ENCODE measurements at places on chromosomes 5 and 9.

GRCh38 chr5:61790678-61791077 is 458.6 kb downstream of the ZSWIM6 start:
- no peak for DNase-seq

GRCh38 chr5:176339304-176339703 is 22.3 kb downstream of the KIAA1191 start:
- DNase-seq, result no peak

DNA sequence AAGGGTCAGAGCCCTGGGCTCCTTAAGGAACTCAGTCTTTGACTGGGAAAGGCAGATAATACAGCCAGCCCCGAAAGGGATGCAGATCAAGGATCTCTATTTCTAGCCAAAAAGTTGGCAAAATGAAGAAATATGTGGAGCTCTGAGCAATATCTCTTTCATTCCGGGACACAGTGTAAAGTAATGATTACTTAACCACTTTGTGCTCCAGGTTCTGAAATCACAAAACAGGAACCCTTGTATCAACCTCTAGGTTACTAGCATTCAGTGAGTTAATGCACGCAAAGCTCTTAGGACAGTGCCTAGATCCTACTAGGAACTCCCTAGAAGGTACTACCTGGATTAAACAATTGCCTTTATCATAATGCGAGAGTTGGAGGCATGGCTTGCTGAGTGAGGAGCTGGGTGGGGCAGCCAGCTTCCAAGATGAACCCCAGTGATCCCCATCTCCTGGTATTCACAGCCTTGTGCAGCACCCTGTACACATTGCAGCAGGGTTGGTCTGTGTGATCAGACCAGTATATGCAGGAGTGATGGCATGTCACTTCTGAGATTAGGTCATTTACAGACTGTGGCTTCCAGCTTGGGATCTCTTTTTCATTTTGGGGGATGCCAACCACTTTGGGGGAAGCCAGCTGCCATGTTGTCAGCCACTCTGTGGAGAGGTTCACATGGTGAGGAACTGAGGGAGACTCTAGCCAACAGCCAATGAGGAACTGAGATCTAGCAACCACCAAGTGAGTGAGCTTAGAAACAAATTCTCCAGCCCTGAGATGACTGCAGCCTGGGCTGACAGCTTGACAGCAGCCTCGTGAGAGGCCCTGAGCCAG is 103.1 kb upstream of the SLC44A1 start:
- DNase-seq, result no peak

GRCh38 chr5:156253130-156253529 is 73.8 kb upstream of the SGCD start:
- no peak for DNase-seq

DNA sequence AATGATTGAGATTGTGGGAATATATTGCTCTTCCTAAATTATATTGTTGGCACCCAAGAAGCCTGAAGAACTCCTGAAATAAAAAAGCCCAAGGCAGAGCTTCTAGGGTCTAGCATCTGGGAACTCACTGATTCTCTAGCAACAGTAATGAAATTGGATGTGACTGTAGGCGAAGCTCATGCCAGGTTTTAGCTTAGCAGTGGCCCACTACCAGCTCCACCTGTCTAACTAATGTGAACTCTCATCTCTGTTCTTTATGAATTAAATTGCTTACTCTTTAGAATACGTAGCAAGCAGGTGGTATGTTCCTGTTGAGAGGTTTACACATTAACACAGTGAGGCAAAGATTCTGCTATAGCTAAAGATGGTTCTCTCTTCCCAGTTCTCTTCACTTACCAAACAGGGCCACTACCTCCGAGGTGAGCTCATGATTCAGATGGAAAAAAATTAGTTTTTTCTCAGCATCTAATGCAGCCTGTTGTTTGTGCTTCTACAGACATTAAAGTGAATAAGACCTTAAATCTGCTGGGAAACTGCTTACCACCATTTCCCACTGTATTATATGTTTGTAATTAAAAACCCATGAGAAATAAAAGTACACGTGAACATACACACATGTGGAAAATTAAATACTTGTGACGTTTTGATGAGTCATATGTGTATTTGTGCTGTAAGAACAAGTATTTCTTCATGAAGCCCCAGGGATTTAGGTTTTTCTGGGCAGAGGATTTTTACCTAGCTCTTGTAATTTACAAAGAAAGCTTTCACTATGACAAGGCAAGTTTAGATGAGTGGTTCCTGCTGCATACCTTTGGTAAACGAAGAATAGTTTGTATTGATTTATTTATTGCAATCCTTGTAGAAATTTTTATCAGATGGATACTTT is 360.1 kb downstream of the KDM4C start:
- peak; percentile 8 for DNase-seq

DNA sequence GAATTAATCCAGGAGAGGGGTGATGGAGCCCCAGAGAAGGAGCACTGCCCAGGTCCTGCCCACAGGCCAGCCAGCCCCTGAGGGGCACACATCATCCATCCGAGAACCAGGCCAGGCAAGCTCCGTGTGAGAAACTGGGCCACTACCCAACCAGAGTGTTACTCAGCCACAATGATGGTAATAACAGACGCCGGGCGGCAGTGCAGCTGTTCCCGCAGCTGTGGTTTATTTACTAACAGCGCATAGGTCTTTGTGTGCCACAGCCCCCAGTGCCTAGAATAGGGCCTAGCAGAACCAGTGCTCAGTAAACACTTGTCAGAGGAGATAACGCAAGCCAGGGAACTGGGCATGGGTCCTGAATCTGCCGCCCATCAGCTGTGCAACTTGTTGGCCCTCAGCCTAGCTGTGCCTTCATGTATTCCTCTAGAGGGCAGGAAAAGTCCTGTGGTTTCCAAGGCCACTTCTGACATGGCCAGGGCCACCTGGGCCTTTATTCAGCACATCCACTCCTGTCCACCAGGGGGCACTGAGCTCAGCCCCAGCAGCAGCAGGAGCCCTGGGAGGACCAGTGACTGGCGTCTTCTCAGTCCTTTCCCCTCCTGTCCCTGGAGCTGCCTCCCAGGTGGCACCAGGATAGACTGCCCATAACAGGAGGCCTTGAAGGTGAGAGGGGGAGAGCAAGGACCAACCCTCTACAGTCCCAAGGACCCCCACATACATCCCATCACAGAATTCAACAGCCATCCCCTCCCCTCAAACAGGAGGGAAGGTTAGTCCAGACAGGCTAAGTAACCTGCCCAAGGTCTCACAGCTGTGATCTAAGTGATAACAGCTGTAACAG is 2.1 kb downstream of the MXD3 start:
- DNase-seq, result peak; percentile 40

DNA sequence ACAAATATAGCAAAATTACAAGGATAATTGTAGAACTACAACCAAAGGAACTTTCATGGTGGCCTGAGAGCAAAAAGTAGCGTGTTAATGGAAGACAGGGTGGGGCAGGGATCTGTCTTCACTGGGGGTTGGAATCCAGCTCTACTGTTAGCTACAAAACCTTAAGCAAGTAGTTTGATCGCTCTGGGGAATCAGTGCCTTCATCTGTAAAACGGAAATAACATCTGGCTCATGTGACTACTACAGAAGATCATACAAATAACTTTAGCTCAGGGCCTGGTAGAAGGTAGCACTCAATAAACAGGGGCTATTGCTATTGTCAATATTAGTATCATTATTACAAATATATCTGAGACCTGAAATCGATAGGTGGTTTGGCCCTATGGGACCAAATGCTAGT is 40.4 kb downstream of the ZNF608 start:
- DNase-seq, result no peak

- no peak for DNase-seq
Measured at GRCh38 chr9:129640871-129641749, 841 bp downstream of the ASB6 start.

GRCh38 chr9:83707518-83707767 is 315 bp downstream of the UBQLN1 start:
- DNase-seq, result peak; percentile 68

DNA sequence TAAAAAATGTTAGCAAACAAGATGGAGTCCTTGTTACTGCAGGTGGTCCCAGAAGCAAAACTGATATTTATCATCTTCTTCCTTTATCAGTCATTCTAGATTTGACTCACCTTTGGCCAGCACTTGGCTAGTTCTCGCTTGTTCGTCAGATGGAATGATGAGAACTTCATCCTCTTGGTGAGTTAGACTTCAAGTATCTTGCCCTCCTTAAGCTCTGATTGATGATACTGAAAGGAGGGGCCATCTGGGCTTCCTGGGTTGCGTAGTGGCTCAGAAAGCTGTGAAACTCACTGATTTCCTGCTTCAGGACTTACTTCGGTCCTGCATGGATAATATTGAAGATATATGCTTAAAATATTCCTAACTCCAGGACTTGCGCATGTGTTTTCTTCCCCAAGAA is 1248.2 kb upstream of the CDH9 start:
- no peak for DNase-seq

- DNase-seq, result no peak
Measured at GRCh38 chr5:151202381-151203139, 21.3 kb downstream of the CCDC69 start.

GRCh38 chr5:175889910-175890684 is 18.7 kb downstream of the CPLX2 start:
- no peak for DNase-seq

DNA sequence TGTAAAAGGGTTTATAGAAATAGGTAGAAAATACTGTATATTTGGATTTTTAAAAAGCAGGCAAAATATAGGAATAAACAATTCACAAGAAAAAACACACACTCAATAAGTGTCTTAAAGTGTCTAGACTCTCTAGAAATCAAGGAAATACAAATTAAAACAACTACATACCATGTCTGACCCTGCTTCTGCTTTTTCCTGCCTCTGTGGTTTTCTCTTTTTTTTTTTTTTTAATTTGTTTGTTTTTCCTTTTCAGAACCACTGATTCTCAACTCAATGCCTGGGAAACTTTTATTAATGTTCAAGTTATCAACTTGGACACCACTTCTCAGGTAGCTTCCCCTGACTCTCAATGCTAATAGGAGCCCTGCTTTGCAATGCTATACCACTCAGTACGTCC is 25.5 kb upstream of the TAS2R1 start:
- no peak for DNase-seq

- no peak for DNase-seq
Measured at GRCh38 chr9:136759001-136759400, 958 bp upstream of the LCN8 start.

DNA sequence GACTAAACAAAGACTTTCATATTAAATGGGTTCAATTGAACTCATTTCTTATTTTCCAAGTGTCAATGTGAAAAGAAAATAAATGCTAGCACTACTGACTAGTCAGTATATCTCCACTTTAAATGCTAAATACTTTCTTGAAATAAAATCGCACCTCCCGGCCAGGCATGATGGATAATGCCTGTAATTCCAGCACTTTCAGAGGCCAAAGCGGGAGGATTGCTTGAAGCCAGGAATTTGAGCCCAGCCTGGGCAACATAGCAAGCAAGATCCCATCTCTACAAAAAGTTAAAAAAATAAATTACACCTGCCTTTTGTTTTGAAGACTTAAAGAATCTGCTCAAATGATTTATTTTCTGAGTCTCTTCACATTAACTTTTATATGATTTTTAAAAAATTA is 34.7 kb downstream of the WDR36 start:
- DNase-seq, result no peak

- no peak for DNase-seq
Measured at GRCh38 chr9:8261737-8262136, 462.2 kb upstream of the DMAC1 start.

- DNase-seq, result no peak
Measured at GRCh38 chr5:55191165-55191564, 18.2 kb upstream of the CDC20B start.

DNA sequence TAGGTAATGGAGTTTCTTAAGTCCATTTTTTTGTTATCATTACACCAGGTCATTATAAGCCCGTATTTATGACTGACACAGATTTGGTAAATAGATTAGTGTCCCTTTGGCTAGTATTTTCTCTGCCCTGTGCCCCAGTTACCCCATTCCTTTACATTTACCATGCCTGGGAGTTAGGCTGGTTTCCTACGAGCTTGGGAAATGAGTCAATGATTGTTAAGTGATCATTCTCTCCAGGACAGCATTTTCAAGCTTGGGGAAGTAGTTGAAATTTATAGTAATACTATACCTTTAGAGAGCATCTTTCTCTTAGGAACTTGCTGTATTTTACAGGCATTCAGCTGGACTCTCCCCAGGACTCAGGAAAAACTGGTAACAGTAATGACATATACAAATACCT is 573.1 kb downstream of the TLE4 start:
- no peak for DNase-seq

DNA sequence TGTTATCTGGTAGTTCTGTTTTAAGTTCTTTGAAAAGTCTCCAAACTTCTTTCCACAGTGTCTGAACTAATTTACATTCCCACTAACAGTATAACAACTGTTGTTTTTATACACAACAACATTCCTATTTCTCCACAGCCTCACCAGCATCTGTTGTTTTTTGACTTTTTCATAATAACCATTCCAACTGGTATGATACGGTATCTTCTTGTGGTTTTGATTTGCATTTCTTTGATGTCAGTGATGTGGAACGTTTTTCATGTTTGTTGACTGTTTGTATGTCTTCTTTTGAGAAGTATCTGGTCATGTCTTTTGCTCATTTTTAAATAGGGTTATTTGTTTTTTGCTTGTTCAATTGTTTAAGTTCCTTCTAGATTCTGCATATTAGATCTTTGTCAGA is 12.6 kb upstream of the GRAMD2B start:
- DNase-seq, result no peak

DNA sequence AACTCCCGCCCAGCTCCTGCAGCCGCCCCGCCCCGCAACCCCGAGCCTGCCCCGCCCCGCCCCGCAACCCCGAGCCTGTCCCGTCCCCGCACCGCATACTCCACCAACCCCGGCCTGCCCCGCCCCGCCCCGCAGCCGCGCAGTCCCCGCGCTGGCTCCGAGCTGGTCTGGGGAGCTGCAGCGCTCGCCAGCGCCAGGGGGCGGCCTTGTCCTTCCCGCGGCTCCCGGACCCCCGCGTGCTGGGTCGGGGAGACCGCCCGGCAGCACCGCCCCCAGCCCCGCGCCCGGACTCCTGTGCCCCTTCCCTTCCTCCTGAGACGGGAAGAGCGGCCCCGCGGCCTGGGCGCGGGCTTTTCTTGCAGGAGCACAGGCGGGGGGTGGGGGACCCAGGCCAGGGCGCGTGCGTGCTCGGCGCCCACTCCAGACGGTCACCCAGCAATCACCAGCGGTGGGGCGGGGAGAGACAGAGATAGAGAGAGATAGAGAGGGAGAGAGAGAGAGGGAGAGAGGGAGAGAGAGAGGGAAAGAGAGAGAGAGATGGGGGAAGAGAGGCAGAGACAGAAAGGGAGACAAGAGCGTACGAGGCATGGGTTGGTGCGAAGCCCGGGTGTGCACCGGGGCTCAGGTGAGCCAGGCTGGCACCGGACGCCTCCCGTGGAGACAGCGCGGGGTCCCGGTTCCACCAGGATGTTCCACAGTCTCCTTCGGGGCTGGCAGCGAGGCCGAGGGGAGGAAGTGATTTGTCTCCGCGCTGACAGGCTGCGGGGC is 14.7 kb upstream of the TMEM250 start:
- DNase-seq, result no peak

DNA sequence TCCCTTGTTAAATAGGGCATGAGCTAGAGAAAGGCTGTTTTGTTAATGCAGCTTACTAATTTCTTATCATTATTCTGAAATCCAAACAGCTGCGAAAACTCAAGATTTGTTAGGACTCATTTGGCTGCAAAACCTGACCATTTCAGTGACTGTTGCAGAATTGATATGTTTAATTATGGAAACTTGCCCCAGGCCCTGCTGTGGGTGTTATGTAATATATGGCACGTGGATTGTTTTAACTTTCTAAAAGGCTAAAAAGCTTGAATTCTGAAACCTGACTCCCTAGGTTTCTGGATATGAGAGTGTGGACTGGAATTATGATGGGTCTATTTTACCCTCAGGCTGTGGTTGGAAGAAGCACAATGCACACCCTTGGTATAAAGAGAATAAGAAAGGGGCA is 4.4 kb downstream of the IL9 start:
- no peak for DNase-seq

GRCh38 chr9:82598241-82599039 is 464.5 kb downstream of the RASEF start:
- DNase-seq, result no peak

Measured in COLO829 (cell line).